CD4-positive, alpha-beta T cell treated with Interleukin-12 subunit alpha and Interleukin-12 subunit beta, for 1 hour (primary cell): ENCODE measurements at places on chromosomes 11 and 22.

DNA sequence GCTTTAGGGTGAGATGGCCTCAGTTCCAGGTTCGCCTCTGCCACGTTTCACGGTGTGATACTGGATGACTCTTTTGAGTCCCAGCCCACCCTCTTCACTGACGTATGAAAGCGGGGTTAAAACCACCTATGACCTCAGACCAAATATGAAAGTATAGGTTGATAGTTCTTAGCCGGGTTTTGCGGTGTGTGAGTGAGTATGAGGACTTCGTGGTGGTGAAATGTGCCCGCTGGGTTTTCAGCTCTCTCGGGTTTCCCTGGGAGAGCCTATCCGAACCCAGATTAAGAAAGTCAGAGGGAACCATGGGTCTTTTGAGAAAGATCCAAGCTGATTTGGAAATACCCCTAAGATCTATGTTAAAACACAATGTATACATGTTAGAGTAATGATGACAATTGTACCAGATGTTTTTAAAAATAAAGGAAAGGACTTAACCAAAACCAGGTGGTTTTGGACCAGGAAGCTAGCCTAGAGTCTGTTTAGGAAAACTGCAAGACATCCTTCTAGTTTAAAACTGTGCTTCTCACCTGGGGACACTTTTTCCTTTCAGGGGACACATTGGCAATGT, 25.8 kb upstream of the ST3GAL4 start:
- DNase-seq: no peak

- no peak for DNase-seq
These were observed 56.0 kb downstream of the COPB1 start for GRCh38 chr11:14443638-14444037.

DNA sequence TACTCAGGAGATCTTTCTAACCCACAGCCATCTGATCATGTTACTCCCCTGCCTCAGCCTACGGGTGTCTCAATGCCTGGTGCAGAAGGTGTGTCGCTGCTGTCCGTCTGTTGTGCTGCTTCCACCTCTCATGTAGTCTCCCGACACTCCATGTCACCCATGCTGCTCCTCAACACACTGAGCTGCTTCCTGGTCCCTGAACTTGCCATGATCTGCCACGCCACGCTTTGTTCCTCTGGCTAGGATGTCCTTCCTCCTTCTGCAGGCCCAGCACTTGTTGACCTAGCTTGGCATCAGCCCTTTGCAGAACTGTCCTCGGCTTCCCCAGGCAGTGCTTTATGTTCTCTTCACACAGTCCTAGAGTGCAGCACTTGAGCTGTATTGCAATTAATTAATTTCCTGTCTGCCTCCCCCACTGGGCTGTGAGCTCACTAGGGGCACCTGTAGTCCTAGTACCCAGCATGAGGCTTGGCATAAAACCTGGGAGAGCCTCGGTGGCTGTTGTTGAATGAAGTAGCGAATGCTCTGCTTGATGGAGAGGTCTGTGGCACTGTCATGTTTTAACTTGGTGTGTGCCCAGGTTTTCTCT, 9.5 kb downstream of the GTPBP1 start:
- DNase-seq: no peak

DNA sequence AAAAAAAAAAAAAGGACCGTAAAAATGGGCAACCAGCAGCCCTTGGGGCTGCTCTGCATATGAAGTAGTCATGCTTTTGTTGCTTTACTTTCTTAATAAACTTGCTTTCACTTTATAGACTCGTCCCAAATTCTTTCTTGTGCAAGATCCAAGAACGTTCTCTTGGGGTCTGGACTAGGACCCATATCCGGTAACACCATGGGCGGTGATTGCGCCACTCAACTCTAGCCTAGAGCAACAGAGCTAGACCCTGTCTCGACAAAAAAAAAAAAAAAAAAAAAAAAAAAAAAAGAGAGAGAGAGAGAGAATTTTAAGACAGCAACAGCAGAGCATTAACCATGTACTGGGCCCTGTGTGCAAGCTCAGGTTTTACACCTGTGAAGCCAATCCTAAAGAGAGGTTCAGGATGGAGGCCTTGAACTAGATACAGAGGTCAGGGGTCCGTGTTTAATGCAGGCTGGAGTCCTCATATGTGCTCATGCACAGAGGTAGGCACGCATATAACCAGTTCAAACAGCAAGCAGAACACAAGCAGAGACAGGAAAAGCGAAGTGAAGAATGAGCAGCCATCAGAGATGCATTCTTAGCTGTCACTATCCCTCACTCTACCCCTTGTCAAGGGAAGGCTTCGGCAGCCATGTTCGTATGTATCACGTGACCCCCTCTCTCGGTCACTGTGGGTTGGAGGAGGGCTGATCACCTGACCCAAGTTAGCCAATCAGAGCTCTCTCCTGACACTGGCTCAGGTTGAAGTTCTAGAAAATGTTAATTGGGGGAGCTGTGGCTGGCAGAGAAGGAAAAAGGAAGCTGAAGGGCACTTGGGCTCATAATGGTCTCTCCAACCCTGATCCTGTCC, 16.7 kb upstream of the SYT12 start:
- DNase-seq: peak; percentile 27

GRCh38 chr11:60307507-60308195, 19.4 kb upstream of the MS4A6E start:
- DNase-seq: no peak

DNA sequence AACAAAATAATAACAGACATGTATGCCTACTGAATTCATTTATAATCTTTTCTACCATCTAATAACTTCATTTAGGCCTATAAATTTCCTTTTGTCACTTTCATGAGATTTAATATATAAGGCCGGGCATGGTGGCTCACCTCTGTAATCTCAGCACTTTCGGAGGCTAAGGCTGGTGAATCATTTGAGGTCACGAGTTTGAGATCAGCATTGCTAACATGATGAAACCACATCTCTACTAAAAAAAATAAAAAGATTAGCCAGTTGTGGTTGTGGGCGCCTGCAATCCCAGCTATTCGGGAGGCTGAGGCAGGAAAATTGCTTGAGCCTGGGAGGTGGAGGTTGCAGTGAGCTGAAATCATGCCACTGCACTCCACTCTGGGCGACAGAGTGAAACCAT, 14.2 kb upstream of the NTM start:
- no peak for DNase-seq
